ENCODE measurements at places on chromosomes 2 and 18.

- H3K4me1 ChIP-seq, result peaks cover 9% of the 10 kb centered on the region
- no peaks in the 10 kb centered on the region for H3K27me3 ChIP-seq
- no peak overlapping the region for H3K27ac ChIP-seq
- no peak for DNase-seq
These were observed 129.2 kb downstream of the KLHL29 start for GRCh38 chr2:23513872-23514793.

DNA sequence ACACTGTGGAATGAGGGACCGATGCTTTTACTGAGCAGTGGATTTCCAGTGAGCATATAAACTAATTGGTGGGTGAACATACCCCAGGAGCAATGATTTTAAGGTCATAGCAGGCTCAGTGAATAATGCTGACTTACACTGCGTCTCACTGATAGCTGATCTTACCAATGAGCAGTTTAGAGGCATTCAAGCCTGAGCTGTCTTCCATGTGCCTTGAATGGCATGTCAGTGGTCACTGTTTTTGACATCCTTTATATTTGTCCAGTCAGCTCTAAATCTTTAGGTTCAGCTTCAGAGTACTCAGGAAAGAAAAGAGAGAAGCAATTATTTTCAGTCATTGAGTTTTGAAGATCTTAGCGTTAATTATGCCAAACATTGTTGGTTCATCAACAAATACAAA is 88.3 kb downstream of the CAMKMT start:
- no peaks in the 10 kb centered on the region for H3K36me3 ChIP-seq
- no peak for DNase-seq
- H3K27me3 ChIP-seq, result no peaks in the 10 kb centered on the region
- no peak overlapping the region for H3K4me3 ChIP-seq
- H3K4me1 ChIP-seq, result no peaks in the 10 kb centered on the region
- no peak overlapping the region for H3K27ac ChIP-seq

- no peaks in the 10 kb centered on the region for H3K36me3 ChIP-seq
- no peak overlapping the region for H3K4me3 ChIP-seq
- no peak overlapping the region for H3K27ac ChIP-seq
These were observed 23.0 kb downstream of the TCF7L1 start for GRCh38 chr2:85156153-85156552.

GRCh38 chr18:24613896-24614640 is 153.6 kb downstream of the HRH4 start:
- no peaks in the 10 kb centered on the region for H3K27me3 ChIP-seq
- no peak for DNase-seq
- H3K4me3 ChIP-seq, result no peak overlapping the region
- H3K27ac ChIP-seq, result no peak overlapping the region

- no peaks in the 10 kb centered on the region for H3K27me3 ChIP-seq
- DNase-seq, result no peak
- H3K36me3 ChIP-seq, result no peaks in the 10 kb centered on the region
These were observed 86.7 kb upstream of the ZEB2 start for GRCh38 chr2:144606466-144607095.

- DNase-seq, result no peak
- no peak overlapping the region for H3K27ac ChIP-seq
- H3K4me1 ChIP-seq, result peaks cover 4% of the 10 kb centered on the region
- H3K27me3 ChIP-seq, result no peaks in the 10 kb centered on the region
These were observed 28.5 kb upstream of the DNAH7 start for GRCh38 chr2:196096982-196097745.

GRCh38 chr18:37403100-37403781 is 162.4 kb downstream of the CELF4 start:
- peaks cover 8% of the 10 kb centered on the region for H3K4me1 ChIP-seq

GRCh38 chr2:1742681-1743395 is 1.5 kb downstream of the PXDN start:
- H3K27me3 ChIP-seq, result peaks cover 49% of the 10 kb centered on the region
- peak overlapping the region; percentile 73 for H3K4me3 ChIP-seq
- no peaks in the 10 kb centered on the region for H3K36me3 ChIP-seq
- peak overlapping the region; percentile 87 for H3K27ac ChIP-seq
- peaks cover 42% of the 10 kb centered on the region for H3K4me1 ChIP-seq

All from suprapubic skin (tissue), 4 donors.